ENCODE measurements at places on chromosomes 5 and 9.
A peak's percentile ranks its signal among the peaks of the same experiment; 100 is the strongest.

GRCh38 chr5:99763021-99763774 lies 772.0 kb upstream of the FAM174A start:
- DNase-seq, result no peak

- DNase-seq, result no peak
Observed at GRCh38 chr5:7884491-7885267, 15.7 kb downstream of the MTRR start.

DNA sequence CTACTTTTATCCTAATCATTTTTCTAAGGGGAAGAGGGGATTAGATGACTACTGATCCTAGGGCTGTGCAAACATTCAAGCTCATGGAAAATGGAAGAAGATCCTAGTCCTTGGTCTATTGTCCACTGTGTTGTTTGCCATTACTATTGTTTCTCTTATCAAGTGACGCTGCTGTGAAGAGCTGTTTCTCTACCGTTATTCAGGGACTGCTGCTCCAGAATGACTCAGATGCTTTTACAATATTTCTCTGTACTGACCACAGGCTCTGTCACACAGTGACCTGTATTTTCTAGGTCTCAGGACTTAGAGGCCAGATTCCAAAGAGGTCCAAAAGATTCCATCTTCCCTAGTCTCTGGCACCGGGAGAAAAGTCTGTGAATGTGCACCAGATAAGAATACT lies 159.5 kb upstream of the CHD1 start:
- DNase-seq, result no peak

GRCh38 chr9:123617286-123617685 lies 261.3 kb downstream of the CRB2 start:
- peak; percentile 52 for DNase-seq

GRCh38 chr9:33903157-33903780 lies 86.3 kb downstream of the UBE2R2 start:
- DNase-seq, result no peak

DNA sequence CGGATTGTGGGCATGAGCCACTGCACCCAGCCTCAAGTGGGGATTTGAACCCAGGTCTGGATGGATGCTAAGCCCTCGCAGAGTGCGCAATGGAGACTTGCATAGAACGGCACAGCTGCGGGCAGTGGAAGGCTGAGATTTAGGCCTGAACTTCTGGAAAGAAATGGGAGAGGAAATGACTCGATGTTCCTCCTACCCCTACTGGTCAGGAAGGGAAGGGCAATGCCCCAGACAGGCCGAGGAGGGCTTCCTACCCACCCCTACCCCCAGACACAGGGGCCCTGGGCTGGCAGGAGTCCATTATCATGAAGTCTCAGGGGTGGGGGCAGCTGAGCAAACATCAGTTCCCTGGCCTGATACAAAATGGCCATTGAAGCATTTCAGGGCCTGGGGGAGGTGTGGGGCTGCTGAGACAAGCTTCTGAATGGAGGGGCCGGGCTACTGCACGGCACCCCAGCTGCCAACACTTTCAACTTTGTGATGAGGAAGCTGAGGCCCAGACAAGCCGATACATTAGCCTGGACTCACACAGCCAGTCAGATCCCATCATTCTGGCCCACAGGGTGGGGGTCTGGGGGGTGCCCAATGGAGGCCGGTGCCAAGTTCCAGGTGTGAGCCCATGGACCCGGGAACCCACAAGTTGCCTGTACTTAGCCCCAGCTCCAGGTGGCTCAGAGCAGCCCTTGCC lies 13.5 kb upstream of the WDR38 start:
- DNase-seq, result no peak

- DNase-seq, result peak; percentile 97
Observed at GRCh38 chr5:149063017-149063687, at the start of gene SH3TC2. SH3TC2 (minus strand) TSS chr5:149063062; CDS start chr5:149063022, 40 bp downstream.

- DNase-seq, result peak; percentile 87
Observed at GRCh38 chr5:102865510-102866236, 110.6 kb downstream of the PAM start.

- DNase-seq, result no peak
Observed at GRCh38 chr9:105114964-105115728, 129.3 kb upstream of the SLC44A1 start.

DNA sequence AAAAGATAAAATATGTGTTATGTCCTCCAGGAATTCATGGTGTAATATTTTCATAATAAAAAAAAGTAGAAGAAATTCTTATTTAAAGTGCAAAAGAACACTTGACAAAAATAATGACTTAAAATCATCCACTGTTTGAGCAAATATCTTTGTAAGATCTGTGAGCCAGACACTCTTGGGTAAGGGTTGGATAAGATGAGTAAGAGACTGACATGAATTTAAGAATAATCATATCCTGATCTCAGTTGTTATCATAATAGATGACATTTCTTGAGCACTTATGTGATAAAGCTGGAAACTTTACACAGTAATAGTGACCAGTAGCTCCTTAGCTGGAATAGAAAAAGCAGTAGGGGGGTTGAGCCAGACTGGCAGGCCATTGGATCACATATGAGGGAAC lies 40.0 kb upstream of the ADRB2 start:
- DNase-seq, result no peak
